ENCODE measurements at places on chromosomes 7 and 10.

- DNase-seq = no peak
Observed at GRCh38 chr7:133009426-133010252, 72.3 kb downstream of the CHCHD3 start.

DNA sequence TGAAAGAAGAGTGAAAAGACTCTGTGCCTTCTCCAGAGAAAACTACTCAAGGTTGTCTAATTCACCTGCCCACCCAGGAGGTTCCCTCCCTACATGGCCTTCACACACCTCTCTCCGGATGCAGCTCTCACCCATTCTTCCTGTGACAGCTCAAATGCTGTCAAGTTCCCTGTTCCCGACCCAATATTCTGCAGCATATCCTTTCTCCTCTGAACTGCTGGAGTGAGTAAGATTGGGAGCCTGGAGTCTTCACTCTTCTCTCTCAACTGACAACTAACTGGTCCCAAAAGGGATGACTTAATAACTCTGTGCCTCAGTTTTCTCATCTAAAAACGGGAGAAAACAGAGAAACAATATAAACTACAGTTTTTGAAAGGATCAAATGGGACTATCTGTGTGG, 5.1 kb downstream of the TMEM26 start:
- DNase-seq = no peak

DNA sequence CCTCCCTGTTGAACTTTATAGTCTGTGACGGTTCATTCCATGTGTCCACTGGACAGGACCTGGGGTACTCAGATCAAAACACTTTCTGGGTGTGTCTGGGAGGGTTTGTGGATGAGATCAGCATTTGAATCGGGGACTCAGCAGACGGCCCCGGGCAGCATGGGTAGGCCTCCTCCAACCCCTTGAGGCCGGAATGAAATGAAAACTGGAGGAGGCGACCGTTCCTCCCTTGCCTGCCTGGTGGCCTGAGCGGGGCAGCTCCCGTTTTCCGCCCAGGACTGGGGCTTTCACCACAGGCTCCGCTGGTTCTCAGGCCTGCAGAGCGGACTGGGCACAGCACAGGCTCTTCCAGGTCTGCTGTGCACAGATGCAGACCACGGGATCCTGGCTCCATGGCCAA, 247.7 kb downstream of the MAD1L1 start:
- no peak for DNase-seq

DNA sequence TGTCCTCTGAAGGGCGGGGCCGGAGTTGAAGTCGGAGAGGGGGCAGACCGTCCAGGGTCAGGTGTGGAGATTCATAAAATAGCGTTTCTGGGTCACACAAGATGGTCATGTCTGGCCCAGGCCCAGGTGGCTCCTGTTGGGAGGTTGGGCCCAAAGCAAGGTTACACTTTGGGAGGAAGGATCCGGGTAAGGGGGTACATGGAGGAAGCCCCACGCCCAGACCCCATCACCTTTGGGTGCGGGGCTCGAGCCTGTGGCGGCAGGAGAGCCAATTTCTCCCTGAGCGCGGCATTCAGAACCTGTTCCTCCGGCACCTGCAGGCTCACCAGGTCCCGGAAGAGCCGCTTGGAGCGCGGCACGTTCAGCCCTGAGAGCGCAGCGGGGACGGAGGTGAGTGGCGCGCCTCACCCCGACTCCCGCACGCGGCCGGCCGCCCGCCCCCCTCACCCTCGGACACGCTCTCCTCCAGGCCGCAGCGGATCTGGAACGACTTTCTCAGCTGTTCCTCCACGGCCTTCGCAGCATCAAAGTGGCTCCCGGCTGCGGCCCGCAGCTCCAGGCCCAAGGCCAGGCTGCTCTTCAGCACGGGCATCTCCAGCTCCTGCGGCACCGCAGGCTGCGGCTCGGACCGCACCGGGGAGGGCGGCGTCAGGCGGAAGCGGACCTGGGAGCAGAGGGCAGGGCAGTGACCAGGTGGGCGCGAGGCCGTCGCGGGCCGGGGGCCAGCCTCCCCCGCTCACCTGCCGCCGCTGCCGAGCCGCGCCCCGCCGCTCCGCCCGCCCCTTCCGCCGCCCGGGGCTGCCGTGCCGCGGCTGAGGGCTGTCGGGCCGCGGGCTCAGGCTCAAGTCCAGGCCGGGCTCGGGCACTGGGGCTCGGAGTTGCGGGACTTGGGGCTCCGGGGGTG, 644 bp downstream of the PPP1R35 start:
- DNase-seq = peak; percentile 49

DNA sequence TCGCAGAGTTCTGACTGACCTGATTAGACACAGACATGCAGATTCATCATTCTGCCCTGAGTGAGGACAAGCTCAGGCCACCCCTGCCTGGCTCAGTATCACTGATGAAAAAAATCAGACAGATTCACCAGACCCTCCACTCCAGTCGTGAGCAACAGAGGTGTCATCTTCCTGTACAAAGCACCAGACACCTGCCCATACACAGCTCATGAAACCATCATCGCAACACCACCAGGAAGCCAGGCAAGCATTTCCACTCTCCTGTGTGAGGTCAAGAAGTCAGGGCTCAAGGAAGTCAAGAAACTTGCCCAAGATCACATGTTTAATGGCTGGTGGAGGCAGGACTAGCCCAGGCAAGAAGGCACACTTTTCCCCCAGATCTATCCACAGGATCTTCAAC, 163.0 kb downstream of the CALN1 start:
- no peak for DNase-seq

DNA sequence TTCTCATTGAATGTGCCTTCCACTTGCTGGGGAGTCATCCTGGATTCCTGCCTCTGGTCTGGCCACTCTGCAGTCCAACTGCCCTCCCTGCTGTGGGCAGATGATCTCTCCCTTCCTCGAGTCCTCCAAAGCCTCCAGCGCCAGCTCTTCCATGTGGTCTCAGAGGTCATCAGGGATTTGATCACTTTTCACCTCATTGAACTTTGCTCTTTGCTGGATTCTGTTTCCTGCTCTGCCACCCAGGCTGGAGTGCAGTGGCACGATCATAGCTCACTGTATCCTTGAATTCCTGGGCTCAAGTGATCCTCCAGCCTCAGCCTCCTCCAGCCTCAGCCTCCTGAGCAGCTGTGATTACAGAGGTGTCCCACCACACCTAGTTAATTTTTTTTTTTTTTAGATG, 22.1 kb upstream of the TBXAS1 start:
- no peak for DNase-seq

DNA sequence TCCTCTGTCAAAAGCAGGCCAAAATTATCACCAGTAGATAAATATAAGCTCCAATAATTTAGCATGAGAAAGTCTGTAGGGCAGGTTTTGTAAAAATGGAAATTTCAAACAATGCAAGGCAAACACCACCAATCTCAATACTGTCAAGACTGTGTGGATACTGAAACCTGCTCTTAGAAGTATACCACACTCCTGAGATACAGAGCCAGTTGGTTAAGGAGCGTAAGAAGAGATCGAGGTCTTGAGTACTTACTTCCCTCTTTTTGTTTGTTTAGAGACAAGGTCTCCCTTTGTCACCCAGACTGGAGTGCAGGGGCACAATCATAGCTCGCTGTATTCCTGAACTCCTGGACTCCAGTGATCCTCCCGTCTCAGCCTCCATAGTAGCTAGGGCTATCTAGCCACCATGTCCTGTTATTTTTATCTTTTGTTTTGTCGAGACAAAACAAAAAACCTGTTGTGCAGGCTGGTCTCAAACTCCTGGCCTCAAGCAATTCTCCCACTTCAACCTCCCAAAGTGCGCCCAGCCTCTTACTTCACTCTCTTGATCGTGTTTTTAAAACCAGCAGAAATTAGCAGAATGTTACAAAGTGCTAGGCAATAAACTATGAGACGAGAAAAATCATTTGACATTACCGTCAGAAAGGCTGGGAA, 205.7 kb downstream of the PARD3 start:
- DNase-seq = no peak

DNA sequence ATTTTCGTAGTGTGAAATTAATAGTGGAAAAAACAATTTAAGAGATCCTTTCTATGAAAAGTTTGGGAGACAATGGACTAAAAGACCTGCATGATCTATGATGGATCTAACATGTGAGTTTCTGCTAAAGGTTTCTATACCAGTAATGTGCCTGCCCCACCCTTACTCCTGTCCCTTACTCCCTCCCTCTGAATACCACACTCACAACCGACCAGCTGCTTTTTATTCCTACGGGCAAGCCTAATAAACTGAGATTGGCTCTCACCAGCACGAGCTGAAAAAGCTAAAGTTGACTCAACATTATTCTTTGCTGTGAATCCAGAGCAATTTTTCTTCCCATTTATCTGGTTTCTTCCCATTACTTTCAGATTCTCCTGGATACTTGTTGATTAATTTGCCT, 17.8 kb upstream of the REEP3 start:
- no peak for DNase-seq

DNA sequence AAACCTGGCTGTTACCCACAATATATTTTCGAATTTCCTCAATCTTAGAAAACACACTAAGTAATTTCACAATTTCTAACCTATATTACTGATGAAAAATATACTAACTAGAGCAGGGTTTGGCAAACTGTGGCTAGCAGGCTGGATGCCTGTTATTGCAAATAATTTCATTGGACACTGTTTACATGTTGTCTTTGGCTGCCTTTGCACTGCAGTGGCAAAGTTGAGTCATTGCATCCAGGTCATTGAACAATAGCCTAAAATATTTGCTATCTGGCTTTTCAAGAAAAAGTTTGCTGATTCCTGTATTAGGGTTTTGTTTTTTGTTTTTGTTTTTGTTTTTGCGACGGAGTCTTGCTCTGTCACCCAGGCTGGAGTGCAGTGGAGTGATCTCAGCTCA, 47.2 kb downstream of the KIF11 start:
- DNase-seq = no peak

- no peak for DNase-seq
Observed at GRCh38 chr10:133464582-133465031, 10.9 kb downstream of the SCART1 start.

GRCh38 chr10:11017570-11018431, at the start of gene CELF2:
CELF2 (plus strand) TSS chr10:11017872; CDS start chr10:11018090, 218 bp downstream.
- peak; percentile 84 for DNase-seq

- DNase-seq = peak; percentile 54
Observed at GRCh38 chr10:79335470-79336235, 11.6 kb upstream of the PPIF start.

DNA sequence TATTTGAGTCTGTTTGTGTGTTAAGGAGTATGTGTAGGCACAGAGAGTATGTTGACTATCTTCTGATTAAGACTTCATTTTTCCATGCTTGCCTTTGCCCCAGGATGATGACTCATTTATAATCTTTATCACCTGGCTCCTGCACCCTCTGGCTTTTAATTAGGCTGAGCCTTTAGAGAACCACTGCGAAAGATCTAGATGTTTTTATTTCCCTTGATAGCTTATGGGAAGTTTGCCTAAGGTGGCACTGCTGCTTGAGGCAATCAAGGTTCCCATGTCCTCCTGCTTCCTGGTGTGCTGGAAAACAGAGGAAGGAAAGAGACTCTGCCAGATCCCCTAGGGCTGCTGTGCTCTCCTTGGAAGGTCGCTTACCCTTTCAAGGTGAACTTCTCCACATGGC, 114.6 kb downstream of the ARL4A start:
- no peak for DNase-seq

DNA sequence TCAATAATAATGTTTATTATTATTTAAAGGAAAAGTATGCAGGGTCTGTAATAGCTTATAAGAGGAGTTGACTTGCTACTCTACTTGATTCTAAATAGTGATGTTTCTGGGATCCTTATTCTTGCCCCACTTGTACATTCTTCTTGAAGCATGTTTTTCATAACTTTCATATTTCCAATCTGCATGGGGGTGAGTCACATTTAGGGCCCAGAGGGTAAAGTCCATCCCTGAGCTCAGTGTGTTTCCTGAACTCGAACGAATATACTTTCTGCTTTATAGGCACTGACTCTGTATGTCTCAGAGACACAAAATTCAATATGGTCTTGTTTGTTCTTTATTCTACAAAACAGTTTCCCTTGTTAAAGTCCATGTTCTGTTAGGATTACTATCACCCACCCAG, 61.0 kb upstream of the SMIM30 start:
- DNase-seq = no peak

GRCh38 chr7:113742377-113742776, 176.4 kb downstream of the PPP1R3A start:
- no peak for DNase-seq

DNA sequence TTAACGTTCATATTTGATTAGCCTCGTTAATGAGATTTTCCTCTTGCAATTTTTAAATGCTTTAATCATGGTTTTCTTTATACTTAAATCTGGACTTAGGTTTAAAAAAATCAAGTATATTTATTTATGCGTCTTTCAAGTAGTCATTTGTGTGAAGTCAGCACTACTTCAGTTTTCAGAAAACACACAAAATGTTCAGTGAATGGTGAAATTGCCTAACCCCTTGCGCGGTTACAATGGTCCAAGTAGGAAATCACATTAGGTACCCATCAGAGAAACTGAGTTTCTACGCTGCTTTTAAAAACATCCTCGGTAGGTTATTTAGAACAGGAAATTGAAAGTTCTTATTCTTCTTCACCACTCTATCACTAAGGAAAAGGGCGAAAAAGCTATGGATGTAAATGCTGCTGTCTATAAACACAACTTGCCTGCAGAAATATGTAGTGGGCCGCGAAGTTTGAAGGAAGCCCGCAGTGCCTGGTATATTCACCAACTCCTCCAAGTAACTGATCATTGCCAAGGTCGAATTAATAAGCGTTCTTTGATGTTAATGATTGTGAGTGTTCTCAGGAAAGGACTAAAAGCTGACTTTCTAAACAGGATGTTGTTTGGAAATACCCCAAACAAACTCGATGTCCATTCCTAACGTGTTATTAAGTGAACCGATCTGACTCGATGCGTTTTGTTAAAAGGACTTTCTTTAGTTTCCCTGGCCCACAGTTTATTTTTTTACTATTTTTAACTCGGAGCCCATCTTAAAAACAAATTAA, 1.0 kb downstream of the SYPL1 start:
- DNase-seq = peak; percentile 8

DNA sequence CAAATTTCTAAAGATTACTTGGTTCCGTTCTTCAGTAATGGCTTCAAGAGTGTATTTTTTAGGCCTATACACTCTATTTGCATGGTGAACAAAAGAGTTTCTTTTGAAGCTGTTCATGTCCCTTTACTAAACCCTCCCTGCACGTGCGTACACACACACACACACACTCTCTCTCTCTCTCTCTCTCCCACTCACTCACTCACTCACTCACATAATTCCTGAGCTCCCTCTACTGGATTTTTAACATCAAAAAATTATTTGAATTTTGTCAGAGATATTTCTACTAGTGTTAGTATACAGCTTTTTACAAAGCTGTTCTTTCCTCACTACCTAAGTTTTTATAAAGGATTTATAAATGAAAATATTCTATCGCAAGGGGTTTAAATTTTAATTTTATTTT, 85.9 kb downstream of the UBE3C start:
- no peak for DNase-seq

DNA sequence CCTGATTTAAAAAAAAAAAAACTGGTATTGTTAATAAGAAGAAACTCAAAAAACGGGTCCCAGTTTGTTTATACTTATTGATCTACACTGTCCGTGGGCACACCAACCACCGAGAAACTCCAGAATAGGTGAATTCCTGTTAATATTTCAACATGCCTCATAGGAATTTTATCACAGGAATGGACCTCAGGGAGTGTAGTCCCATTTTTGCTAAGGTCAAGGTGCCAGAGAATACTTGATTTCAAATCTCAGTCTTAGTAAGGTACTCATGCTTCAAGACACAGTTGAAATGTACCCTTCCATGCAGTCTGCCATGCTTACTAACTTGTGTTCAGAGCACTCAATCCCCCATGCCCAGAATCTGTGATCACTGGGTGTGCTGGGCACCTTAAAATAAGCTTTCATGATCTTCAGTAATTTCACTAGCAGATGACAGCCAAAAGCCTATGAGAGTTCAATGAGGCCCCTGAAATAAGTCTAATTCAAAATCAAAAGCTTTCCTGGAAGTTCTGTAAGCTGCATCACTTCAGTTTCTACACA, 385.7 kb downstream of the TNS3 start:
- DNase-seq = no peak

GRCh38 chr10:132816718-132817117, 30.8 kb upstream of the NKX6-2 start:
- no peak for DNase-seq
